DMS 273 treated with DMSO at 0.1 percent for 48 hours (cell line): ENCODE measurements at places on chromosomes 12 and 14.

- DNase-seq = peak; percentile 36
Observed at GRCh38 chr12:57213058-57213715, 3.4 kb upstream of the NXPH4 start.

- DNase-seq = no peak
Observed at GRCh38 chr12:24379433-24379832, 430.0 kb upstream of the SOX5 start.

- DNase-seq = no peak
Observed at GRCh38 chr14:42750771-42751170, 1144.1 kb downstream of the LRFN5 start.

GRCh38 chr14:59739794-59740193 is 130.8 kb downstream of the RTN1 start:
- no peak for DNase-seq

GRCh38 chr12:103877288-103877687 is 36.3 kb upstream of the NT5DC3 start:
- no peak for DNase-seq

- DNase-seq = no peak
Observed at GRCh38 chr12:116133149-116133548, 144.3 kb downstream of the MED13L start.

- DNase-seq = no peak
Observed at GRCh38 chr12:49866859-49867569, 24.1 kb upstream of the BCDIN3D start.

GRCh38 chr12:127214186-127214585 is 1052.8 kb upstream of the TMEM132C start:
- DNase-seq = no peak

DNA sequence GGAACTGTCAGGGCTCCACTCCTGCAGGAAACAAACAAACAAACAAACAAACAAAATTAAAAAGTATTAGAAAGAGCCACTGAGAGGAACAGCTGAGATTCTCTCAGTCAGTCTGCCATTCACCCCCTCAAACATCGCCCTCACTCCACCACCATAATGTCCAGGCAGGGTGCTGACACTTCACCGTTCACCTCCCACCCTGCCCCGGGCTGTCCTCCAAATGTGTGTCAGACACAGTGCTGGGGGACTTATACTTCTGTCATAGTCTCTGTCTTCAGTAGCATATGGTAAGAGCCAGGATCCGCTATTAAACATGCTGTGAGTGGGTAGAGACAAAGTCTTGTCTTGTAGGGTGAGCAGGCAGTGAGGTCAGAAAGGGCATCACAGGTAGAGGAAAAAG is 28.3 kb downstream of the KRT18 start:
- no peak for DNase-seq

- no peak for DNase-seq
Observed at GRCh38 chr12:85356596-85357385, 76.8 kb downstream of the ALX1 start.

GRCh38 chr14:23544511-23545447 is 6.8 kb downstream of the ZFHX2 start:
- DNase-seq = peak; percentile 17

- no peak for DNase-seq
Observed at GRCh38 chr14:76708028-76708427, 53.2 kb upstream of the VASH1 start.

- peak; percentile 33 for DNase-seq
Observed at GRCh38 chr14:68195126-68195525, 375.5 kb downstream of the RAD51B start.

GRCh38 chr12:124428792-124429281 is 133.9 kb downstream of the RFLNA start:
- no peak for DNase-seq

- no peak for DNase-seq
Observed at GRCh38 chr12:117820216-117820907, 148.4 kb downstream of the KSR2 start.

DNA sequence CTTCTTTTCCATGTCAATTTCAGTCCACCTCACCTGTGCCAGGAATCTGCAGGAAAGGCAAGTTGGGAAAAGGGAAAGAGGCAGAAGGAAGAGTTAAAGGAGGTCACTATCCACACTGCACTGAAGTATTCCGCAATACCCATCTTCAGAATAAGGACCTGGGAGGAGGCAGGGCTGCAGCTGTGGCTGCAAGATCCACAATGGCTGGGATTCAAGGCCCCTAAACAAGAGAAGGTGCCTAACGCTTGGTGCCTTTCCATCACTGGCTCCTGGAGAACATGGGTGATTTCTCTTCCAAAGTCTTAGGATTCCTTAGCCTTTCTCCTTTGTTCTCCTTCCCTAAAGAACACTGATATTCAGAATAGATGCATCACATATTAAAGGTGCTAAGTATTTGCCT is 204.0 kb downstream of the GRIN2B start:
- DNase-seq = no peak

DNA sequence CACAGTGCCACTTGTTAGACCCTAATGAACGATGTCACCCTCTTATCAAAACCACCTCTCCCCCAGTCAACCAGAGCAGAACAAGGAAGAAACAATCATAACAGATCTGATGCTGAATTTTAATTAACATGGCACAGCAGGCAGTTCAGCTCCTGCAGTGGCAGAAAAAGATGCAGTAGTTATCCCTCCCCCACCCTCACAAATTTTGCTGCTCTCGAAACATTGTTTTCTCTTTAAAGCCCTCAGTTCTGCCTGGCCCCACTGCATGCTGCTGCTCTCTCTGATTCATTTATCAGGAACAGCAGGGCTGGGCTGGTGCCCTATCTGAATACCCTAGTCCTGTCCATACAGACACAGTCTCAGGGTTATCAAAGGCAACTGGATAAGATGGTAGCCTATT is 12.2 kb downstream of the CCDC175 start:
- no peak for DNase-seq

GRCh38 chr12:99282624-99283023 is 364.9 kb upstream of the GARIN6 start:
- DNase-seq = no peak

DNA sequence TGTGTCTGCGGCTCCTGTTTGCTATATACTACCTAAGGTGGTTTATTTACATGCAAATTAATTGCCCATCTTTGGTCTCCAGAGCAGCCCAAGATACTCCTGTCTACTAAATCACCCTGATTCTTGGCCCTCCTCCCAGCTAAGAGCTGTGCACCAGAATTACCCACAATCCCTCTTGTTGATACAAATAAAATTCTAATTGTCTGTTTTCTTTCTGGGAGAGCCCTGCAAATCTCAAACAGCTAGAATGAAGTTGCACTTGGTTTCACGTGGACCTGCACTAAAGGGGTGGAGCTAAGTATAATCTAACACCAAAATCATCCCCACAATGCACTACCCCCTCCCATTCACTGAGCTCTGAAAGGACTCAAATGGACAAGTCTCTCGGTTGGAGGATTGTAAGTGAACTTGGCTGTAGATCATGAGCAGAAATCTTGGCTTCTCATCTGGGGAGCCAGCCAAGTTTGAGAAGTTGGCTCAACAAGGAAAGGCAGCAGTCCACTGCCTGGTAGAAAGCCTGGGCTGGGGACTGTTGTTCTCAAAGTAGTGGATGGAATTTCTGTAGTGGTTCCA is 6.6 kb downstream of the MAX start:
- DNase-seq = no peak

DNA sequence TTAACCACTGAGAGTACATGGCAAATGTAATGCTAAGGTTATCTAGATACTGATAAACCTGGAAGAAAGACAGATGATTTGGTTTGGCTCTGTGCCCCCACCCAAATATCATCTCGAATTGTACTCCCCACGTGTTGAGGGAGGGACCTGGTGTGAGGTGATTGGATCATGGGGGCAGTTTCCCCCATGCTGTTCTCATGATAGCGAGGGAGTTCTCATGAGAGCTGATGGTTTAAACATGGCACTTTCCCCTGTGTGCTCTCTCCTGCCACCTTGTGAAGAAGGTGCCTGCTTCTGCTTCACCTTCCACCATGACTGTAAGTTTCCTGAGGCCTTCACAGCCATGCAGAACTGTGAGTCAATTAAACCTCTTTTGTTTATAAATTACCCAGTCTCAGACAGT is 14.2 kb downstream of the NOXRED1 start:
- DNase-seq = peak; percentile 16

GRCh38 chr12:116142936-116143898 is 134.3 kb downstream of the MED13L start:
- no peak for DNase-seq

GRCh38 chr12:103249607-103250006 is 246.2 kb downstream of the C12orf42 start:
- no peak for DNase-seq

- no peak for DNase-seq
Observed at GRCh38 chr12:132066749-132067148, 77.4 kb downstream of the DDX51 start.
